Activated T-cell treated with anti-CD3 and anti-CD28 coated beads, Interleukin-2, amount 50 U/mL, for 72 hours (primary cell): ENCODE measurements at places on chromosomes 13 and 19.

DNA sequence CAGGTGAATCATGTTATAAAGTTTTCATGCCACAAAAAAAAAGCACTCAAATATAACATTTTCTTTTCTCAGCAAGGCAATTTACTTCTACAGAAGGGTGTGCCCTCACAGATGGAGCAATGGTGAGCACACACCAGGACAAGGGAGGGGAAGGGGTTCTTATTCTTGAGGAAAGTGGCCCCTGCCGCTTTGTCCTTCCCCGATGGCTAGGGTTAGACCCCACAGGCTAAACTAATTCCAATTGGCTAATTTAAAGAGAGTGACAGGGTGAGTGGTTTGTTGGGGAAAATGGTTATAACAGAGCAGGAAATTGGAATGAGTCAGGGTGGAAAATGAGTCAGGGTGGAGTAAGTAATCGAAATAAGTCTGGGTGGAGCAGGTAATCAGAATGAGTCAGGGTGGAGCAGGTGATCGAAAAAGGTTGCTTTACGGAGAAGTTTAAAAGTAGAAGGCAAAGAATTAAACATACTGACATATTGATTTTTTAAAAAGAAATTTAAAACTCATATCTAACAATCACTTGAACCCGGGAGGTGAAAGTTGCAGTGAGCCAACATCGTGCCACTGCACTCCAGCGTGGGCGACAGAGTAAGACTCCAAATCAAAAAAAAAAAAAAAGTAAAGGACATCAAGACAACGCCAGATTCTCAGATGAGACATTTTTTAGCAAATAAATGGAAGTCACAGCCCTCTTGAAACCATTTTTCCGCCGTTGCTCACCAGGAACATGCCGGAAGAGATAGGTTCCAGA lies 813 bp downstream of the ZNF562 start:
- peak; percentile 55 for DNase-seq

DNA sequence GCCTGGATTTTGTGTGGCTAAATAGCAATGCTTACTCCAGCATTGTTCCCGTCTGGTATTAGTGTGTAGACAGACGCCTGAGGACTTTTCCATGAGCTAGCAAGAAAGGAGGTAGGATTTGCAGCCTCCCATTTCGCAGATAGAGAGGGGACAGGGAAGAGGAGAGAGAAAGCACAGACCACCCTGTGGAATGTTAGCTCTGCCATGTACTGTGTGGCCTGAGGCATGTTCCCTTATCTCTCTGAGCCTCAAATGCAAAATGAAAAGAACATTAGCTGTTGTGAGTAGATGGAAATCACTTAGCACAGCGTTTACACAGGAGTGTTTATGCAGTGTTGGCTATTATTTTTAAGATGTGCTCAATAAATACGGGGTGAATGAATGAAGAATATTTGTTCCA lies 45.5 kb downstream of the OLFM4 start:
- DNase-seq = no peak

DNA sequence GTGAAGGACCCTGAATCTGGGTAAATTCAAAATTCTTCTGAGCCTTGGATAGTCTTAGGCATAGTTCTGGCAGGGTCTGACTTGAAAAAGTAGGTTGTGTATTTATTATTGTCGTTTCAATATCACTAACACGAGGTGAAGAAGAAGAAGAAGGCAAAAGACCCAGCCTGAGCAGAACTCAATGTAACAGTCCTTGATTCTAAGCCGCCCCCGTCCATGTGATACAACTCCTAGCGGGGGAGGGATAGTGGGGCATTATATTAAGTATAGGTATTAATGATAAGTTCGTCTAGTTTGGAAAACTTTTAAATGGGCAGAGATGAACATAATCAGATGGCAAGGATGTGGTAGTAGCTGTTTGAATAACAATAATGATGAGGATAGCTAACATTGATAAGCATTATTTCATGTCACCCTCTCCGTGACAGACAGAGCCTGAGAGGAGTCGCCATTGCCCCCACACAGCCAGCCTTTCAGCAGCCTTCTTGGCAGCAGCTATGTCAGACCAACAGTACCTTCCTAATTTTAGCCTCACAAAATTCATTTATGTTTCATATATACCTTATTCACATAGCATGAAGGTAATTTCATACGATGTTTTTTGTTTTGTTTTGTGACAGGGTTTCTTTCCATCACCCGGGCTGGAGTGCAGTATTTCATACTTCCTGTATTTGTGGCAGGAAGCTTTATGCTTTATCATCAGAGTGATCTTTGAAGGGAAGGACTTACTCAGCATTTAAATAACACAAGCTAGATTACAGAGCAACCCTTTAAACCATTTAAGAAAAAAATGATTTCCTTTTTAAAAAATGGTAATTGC lies 64.4 kb upstream of the NPAS1 start:
- peak; percentile 24 for DNase-seq

DNA sequence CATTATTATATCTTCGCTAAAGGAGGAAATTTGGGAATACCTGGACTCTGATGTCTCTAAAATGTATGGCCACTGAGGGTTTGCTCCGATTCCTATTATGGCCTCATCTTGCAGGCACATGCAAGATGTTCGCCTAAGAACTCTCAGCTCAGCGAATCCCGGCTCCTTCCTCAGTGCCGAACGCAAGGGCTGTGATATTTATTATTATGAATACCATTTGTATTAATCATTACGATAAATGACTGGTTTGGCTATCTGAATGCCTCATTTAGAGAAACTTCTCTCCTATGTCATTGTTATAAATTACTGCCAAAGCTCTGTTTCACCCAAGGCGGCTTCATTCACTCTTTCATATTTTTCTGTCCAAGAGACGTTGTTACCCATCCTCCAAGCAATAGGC lies 369.7 kb upstream of the TSHZ3 start:
- no peak for DNase-seq

DNA sequence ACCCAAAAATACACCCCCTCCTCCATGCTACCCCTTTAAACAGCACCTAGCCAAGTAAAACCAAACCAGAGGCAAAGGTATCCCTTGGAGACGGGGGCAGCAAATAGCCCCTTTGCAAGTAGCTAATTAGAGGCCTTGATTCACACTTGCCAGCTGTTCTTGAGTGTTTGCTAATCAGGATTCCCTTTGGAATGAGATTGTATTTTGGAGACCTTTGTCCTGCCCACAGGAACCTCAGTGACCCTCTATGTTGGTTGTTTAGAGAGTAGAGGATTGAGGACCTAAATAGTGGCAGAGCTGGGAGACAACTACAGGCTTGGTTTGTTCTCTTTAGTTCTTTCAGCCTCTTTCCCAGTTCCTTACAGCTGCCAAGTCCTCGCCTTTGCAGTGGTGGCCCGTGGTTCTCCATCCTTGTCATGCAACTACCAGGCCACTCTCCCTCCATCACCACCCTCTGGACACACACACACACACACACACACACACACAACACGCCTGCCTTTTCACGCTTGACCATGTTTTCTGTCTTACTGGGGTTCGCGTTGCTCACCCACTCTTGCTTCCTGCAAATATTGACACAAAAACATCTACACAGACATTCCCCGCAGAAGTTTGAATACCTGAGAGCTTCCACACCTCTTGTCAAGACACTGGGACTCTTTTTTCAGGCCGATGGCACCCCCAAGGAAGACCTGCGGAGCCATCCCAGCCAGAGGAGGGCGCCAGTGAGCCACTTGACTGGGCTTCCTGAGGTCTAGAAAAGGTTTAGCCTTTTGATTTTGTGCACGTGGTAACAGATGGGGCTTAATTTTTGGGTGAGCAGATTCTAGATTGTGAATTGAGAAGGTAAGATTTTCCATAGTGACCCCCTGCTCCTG lies 80.0 kb upstream of the GPR183 start:
- DNase-seq = peak; percentile 86

GRCh38 chr19:29393915-29394460 lies 131.8 kb upstream of the VSTM2B start:
- no peak for DNase-seq

DNA sequence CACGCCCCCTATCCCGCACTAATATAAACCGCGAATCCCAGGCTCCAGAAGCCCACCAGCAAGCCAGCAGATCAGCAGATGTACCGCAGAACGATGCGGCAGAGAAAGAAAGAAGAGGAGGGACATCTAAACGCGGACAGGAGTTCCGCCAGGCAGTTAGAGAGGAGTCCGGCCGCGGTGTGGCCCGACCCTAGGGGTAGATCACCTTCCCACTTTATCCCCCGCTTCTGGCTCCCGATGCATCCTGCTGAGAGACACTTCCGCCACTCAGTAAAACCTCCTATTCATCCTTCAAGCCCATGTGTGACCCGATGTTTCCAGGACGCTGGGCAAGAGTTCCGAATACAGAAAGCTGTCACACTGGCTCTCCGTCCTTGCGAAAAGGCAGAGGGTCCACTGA lies 1046.8 kb downstream of the SLITRK5 start:
- DNase-seq = no peak

DNA sequence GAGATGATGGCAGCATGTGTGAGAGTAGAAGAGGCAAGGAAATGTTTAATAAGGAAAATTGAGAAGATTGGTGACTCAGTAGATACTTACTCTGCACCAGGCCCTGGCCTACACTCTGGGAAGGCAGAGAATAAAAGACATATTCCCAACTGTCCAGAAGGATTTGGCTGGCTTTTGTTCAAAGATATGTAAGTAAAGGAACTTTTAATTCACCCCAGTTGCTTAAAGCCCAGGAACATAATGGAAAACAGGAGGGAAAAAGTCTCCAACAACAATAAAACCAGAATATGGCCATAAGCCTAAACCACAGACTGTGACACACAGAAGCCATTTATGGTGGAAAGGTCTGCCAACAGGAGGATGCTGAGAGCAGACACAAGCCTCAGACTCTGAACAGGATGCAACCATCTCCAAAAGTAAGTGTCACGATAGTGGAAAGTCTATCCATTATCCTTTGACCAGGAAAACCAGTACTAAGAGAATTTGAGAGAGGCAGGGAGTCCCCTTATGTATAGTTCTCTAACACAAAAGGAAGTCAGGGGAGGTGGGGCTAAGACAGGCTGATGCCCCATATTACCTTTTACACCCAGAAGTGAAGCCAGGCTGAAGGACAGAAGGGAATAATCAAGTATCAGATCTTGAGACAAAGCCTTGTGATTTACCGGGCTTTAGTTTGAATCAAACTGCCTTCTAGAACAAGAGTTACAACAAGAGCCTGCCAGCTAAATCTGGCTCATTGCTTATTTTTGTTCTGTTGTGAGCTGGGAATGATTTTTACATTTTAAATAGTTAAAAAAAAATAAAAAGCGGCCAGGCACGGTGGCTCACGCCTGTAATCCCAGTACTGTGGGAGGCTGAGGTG lies 169.5 kb upstream of the STARD13 start:
- DNase-seq = no peak

DNA sequence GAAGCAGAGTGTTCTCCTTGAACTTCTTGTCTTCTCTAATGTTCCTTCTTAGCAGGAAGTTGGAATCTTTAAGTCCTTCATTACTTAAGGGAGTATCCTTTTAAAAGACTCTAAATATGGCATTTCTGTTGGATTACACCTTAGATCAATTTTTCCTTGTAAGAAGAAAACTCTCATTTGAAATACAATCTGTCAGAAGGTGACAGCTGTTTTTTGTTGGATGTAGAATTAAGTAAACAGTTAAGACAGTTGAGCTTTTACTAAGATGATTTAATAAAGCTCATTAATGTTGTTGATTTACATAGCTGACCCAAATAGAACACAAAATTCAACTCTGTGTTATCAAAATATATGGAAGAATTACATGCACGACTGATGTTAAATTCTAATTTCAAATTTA lies 16.7 kb upstream of the MBNL2 start:
- DNase-seq = no peak

- no peak for DNase-seq
These were observed 204.0 kb upstream of the GPR12 start for GRCh38 chr13:26964278-26965250.

DNA sequence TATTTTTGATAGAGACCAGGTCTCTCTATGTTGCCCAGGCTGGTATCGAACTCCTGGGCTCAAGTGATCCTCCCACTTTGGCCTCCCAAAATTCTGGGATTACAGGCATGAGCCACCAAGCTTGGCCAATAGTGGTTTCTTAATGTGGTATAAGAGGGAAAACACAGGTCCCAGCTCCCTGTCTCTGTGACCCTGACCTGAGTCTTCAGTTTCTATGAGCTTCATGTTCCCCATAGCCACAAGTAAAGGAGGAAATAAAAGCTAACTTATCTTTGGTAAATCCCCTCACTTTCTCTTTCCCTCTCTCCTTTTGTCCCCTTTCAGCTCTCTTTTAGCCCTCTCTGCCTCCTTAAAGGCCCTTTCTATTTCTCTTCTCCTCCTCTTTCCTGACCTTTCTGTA lies 50.3 kb downstream of the ABCC4 start:
- no peak for DNase-seq

DNA sequence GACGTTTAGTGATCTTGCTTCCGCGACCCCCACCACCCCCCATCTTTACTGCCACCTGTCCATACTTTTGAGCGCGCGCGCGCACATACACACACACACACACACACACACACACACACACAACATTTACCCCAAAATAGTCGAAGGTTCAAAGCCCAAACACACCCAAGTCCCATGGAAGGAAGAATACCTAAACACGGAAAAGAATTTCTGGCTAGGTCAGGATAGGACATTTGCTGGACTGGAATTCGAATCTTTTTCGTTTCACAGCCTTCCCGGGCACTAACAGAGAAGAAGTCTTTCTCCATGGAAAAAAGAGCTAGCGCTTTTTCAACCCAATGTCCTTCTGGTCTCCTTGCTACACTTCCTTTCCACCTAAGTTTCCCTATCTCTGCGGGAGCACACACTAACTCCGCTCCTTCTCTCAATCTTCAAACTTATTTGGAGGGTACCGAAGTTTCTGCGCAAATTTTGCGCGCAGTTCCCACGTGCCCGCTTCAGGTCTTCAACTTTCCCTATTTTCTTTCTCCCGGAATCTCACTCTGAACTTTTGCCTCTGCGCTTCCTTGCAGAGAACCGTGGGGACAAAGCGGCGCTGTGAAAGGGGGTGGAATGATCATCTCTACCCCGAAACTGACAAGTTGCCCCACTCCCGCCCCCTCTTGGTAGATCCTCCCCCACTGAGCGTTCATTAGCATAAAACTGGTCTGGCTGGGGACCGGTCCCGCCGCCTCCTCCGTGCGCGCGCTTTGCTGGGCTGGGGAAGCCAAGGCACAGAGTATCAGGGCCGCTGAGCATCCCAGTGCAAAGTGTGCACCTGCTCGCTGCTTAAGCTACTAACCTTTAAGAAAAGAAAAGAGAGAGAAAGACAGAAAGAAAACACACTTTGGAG lies 2.7 kb downstream of the DACH1 start:
- DNase-seq = peak; percentile 6

GRCh38 chr19:3358689-3359014 lies 7.7 kb upstream of the NFIC start:
- no peak for DNase-seq

GRCh38 chr13:103443604-103444003 lies 377.4 kb upstream of the SLC10A2 start:
- no peak for DNase-seq

DNA sequence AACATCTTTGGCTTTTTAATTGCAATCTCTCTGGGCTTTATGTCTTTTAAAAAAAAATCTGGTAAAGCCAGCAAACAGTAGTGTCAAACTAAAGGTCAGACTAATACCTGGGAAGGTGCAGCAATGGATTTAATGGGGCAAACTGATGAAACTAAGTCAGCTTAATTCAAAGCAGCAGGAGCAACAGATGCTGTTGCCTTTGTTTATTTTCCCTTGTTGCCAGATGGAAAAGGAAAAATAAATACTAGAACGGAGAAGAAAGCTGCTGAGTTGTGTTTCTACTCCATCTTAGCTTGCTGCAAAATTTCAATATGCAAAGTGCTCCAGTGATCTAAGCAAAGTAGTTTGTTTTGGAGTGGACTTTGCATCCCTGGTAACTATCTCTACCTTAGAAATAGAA lies 1097.8 kb downstream of the PCDH17 start:
- DNase-seq = no peak
